ENCODE measurements at places on chromosomes 6 and 20. TPM values are rescaled to one million over a fixed set of nuclear protein-coding genes. Genes with fewer than 3 reads are reported as not detected.
A peak's percentile ranks its signal among the peaks of the same experiment; 100 is the strongest.

SGK1 gene
- total RNA-seq, result 20.8 TPM

DNA sequence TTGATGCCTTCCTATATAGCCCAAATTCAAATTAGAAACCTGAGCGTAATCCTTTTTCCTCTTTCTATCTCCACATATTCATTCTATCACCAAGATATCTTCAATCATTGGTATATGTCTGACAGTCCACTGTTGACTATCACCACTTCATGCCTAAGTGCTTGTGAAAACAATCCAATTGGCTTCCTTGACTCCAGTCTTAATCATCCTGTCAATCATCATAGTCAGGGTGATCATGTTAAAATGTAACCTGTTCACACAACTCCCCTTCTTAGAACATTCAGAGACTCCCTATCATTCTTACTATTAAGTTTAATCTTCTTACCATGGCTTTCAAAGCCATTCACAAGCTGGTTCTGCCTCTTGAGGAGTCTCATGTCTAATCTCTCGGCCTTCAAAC lies 616.7 kb downstream of the PHF3 start:
- no peaks in the 10 kb centered on the region for H3K36me3 ChIP-seq
- no peaks in the 10 kb centered on the region for H3K27me3 ChIP-seq
- DNase-seq, result no peak
- peaks cover 6% of the 10 kb centered on the region for H3K4me1 ChIP-seq
- no peak overlapping the region for H3K4me3 ChIP-seq

GRCh38 chr6:27297857-27298730 lies 14.0 kb downstream of the POM121L2 start:
- H3K27ac ChIP-seq, result no peak overlapping the region
- no peaks in the 10 kb centered on the region for H3K27me3 ChIP-seq
- H3K4me1 ChIP-seq, result peaks cover 28% of the 10 kb centered on the region
- H3K36me3 ChIP-seq, result peaks cover 15% of the 10 kb centered on the region
- peak; percentile 59 for DNase-seq

- H3K4me1 ChIP-seq, result no peaks in the 10 kb centered on the region
- H3K4me3 ChIP-seq, result no peak overlapping the region
- H3K27me3 ChIP-seq, result peaks cover 46% of the 10 kb centered on the region
- no peak overlapping the region for H3K27ac ChIP-seq
- no peaks in the 10 kb centered on the region for H3K36me3 ChIP-seq
These were observed 52.2 kb upstream of the UNC93A start for GRCh38 chr6:167238694-167239467.

GRCh38 chr20:1382670-1383069 lies 10.2 kb downstream of the FKBP1A start:
- peaks cover 52% of the 10 kb centered on the region for H3K4me1 ChIP-seq
- H3K27me3 ChIP-seq, result no peaks in the 10 kb centered on the region
- DNase-seq, result no peak
- no peak overlapping the region for H3K4me3 ChIP-seq
- no peak overlapping the region for H3K27ac ChIP-seq

DNA sequence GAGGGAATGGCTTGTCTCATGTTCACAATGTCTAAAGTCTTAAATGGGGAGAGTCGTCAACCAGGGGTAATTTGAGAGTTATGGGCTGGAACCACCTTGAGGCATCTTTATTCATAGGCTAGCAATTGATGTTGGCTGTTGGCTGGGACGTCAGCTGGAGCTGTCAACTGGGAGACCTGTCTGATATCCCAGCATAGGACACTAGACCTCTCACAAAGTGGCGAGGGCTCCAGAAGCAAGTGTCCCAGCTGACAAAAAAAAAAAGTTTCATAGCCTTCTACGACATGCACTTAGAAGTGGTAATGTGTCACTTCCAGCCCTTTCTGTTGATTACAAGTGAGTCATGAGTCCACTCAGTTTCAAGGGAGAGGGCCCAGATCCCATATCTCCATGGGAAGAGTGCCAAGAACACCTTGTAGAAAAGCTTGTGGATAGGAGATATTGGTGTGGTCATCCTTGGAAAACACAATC lies 278.0 kb downstream of the ESR1 start:
- no peaks in the 10 kb centered on the region for H3K27me3 ChIP-seq
- peak; percentile 64 for DNase-seq
- peaks cover 9% of the 10 kb centered on the region for H3K4me1 ChIP-seq
- no peak overlapping the region for H3K27ac ChIP-seq
- no peaks in the 10 kb centered on the region for H3K36me3 ChIP-seq
- H3K4me3 ChIP-seq, result no peak overlapping the region

DDO gene
- not detected for total RNA-seq

UNC93A gene
- not detected for total RNA-seq

- no peaks in the 10 kb centered on the region for H3K4me1 ChIP-seq
- DNase-seq, result no peak
These were observed 73.2 kb downstream of the VGLL2 start for GRCh38 chr6:117338567-117338966.

DNA sequence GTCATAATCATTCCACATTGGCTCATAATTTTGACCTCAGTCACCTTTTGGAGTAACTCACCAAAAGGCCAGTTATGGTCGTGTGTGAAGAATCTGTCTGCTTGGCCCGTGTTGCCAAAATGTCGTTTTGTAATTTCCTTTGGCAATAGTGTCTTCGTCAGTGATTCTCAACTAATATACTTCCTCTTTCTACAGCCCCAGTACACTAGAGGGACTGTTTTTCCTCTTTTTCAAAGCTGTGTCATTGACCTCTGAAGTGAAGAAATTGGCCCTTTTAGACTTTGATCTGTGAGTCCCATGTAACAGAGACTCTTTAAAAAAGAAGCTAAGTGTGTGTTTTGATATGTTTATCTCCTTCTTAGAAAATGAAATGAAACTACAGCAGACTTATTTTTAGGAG lies 5.2 kb downstream of the FOXO3 start:
- peak overlapping the region; percentile 83 for H3K27ac ChIP-seq
- H3K4me3 ChIP-seq, result peak overlapping the region; percentile 90
- DNase-seq, result peak; percentile 92
- H3K36me3 ChIP-seq, result peaks cover 90% of the 10 kb centered on the region
- peaks cover 29% of the 10 kb centered on the region for H3K4me1 ChIP-seq

GRCh38 chr6:121868206-121868605 lies 432.8 kb downstream of the GJA1 start:
- H3K4me1 ChIP-seq, result no peaks in the 10 kb centered on the region
- no peak overlapping the region for H3K4me3 ChIP-seq
- H3K36me3 ChIP-seq, result no peaks in the 10 kb centered on the region
- H3K27ac ChIP-seq, result no peak overlapping the region

GRCh38 chr6:107594736-107595135 lies 104.8 kb downstream of the SOBP start:
- no peak overlapping the region for H3K27ac ChIP-seq
- H3K36me3 ChIP-seq, result peaks cover 5% of the 10 kb centered on the region
- no peak overlapping the region for H3K4me3 ChIP-seq
- no peak for DNase-seq

GRCh38 chr6:92364948-92365541 lies 1054.3 kb downstream of the EPHA7 start:
- no peak for DNase-seq
- H3K36me3 ChIP-seq, result no peaks in the 10 kb centered on the region
- peaks cover 39% of the 10 kb centered on the region for H3K27me3 ChIP-seq
- H3K4me1 ChIP-seq, result no peaks in the 10 kb centered on the region

DNA sequence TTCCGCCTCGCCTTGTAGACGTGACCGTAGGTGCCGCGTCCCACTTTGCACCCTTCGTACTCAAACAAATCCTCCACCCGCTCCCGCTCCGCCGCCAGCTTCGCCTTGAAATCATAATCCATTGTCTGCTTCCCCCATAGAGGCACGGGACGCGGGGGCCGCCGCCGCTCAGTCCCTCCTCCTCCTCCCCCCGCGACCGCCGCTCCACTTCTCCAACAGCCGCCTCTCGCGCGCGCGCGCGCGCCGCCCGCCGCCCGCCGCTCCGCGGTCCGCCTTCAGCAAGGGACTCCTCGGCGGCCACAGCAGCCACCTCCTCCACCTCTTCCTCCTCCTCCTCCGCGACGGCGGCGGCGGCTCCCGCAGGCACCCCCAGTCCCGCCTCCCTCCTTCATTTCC lies 256 bp downstream of the CDK19 start:
- H3K27me3 ChIP-seq, result no peaks in the 10 kb centered on the region
- peak overlapping the region; percentile 95 for H3K27ac ChIP-seq
- peak overlapping the region; percentile 98 for H3K4me3 ChIP-seq
- peaks cover 11% of the 10 kb centered on the region for H3K4me1 ChIP-seq
- DNase-seq, result no peak
- H3K36me3 ChIP-seq, result no peaks in the 10 kb centered on the region

GRCh38 chr20:55103188-55103587 lies 627.8 kb downstream of the DOK5 start:
- no peaks in the 10 kb centered on the region for H3K36me3 ChIP-seq
- no peak overlapping the region for H3K27ac ChIP-seq
- H3K4me1 ChIP-seq, result no peaks in the 10 kb centered on the region
- no peaks in the 10 kb centered on the region for H3K27me3 ChIP-seq
- no peak overlapping the region for H3K4me3 ChIP-seq
- DNase-seq, result no peak

DNA sequence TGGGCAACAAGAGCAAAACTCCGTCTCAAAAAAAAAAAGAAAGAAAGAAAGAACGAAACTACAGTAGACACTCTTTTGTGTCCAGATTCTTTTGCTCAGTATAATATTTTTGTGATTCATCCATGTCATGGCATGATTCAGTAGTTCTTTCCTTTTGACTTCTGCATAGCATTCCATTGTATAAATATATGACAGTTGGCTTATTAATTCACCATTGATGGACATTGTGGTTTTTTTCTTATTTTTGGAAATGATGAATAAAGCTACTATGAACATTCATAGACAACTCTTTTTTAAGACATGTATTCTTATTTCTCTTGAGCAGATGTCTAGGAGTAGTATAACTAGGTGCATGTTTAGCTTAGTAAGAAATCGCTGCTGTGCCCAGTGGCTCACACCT lies 10.3 kb upstream of the IER3 start:
- H3K4me3 ChIP-seq, result no peak overlapping the region
- no peaks in the 10 kb centered on the region for H3K27me3 ChIP-seq
- DNase-seq, result no peak
- H3K4me1 ChIP-seq, result peaks cover 35% of the 10 kb centered on the region

GRCh38 chr20:12963416-12963815 lies 45.4 kb upstream of the SPTLC3 start:
- H3K27me3 ChIP-seq, result no peaks in the 10 kb centered on the region
- H3K4me1 ChIP-seq, result no peaks in the 10 kb centered on the region
- H3K4me3 ChIP-seq, result no peak overlapping the region
- DNase-seq, result no peak
- H3K27ac ChIP-seq, result no peak overlapping the region

GRCh38 chr6:28988536-28989311 lies 16.4 kb downstream of the ZNF311 start:
- no peak overlapping the region for H3K27ac ChIP-seq
- H3K4me3 ChIP-seq, result peak overlapping the region; percentile 47
- H3K36me3 ChIP-seq, result peaks cover 17% of the 10 kb centered on the region
- H3K27me3 ChIP-seq, result no peaks in the 10 kb centered on the region
- peaks cover 6% of the 10 kb centered on the region for H3K4me1 ChIP-seq

DNA sequence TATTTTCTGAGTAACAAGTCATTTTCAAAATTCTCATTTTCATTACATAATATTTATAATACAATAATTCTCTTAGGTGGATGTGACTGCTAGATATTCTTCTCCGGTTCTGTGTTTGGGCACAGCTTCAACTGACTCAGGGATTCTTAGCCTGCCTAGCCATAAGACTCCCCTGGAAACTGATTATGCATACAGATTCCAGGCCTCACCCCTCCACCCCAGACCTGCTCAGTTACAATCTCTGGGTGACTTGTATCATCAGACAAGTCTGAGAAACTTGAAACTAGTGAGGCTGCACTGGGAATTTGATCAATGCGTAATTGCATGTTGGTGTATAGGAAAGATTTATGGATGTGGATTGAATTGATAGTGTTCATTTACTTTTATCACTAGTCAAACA lies 25.4 kb downstream of the FLRT3 start:
- no peaks in the 10 kb centered on the region for H3K4me1 ChIP-seq
- no peaks in the 10 kb centered on the region for H3K27me3 ChIP-seq
- H3K27ac ChIP-seq, result no peak overlapping the region
- no peaks in the 10 kb centered on the region for H3K36me3 ChIP-seq
- no peak overlapping the region for H3K4me3 ChIP-seq

LHFPL5 gene
- total RNA-seq, result not detected

DNA sequence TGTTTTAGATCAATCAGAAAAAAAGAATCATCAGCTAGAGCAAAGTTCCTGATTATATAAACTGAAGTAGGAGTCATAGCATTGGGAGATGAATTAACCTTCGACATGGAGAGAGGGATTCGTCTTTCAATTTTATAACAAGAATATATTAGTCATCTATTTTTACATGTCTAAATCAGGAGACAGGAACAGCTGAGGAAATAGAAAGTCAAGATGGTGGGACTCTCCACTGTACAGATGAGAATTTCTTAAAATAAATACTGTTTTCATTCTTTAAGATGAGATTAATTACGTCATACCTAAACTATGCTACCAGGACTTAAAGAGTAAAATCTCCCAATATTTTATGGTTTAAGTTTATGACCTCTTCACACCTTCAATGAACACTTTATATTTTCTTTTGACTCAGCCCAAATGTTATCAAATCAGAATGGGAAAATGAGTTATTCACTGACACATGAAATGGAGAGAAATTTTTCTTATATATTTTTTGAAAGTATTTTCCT lies 1137.7 kb downstream of the EPHA7 start:
- H3K27me3 ChIP-seq, result peaks cover 12% of the 10 kb centered on the region
- no peaks in the 10 kb centered on the region for H3K36me3 ChIP-seq
- DNase-seq, result no peak

LPA gene
- not detected for total RNA-seq

GRCh38 chr6:48024956-48025355 lies 86.0 kb downstream of the PTCHD4 start:
- no peak overlapping the region for H3K4me3 ChIP-seq
- H3K27ac ChIP-seq, result no peak overlapping the region
- DNase-seq, result no peak
- no peaks in the 10 kb centered on the region for H3K27me3 ChIP-seq

- no peaks in the 10 kb centered on the region for H3K4me1 ChIP-seq
- no peak overlapping the region for H3K27ac ChIP-seq
- peaks cover 11% of the 10 kb centered on the region for H3K27me3 ChIP-seq
- no peaks in the 10 kb centered on the region for H3K36me3 ChIP-seq
- DNase-seq, result no peak
- no peak overlapping the region for H3K4me3 ChIP-seq
These were observed 61.1 kb upstream of the GATA5 start for GRCh38 chr20:62536871-62537401.

GRCh38 chr6:24959319-24959718 lies 23.6 kb upstream of the RIPOR2 start:
- no peak overlapping the region for H3K4me3 ChIP-seq
- H3K36me3 ChIP-seq, result peaks cover 6% of the 10 kb centered on the region
- no peak for DNase-seq
- H3K4me1 ChIP-seq, result peaks cover 5% of the 10 kb centered on the region
- no peak overlapping the region for H3K27ac ChIP-seq

GRCh38 chr6:116280933-116281316 lies 1.2 kb upstream of the TSPYL1 start:
- H3K4me3 ChIP-seq, result peak overlapping the region; percentile 86
- H3K27me3 ChIP-seq, result no peaks in the 10 kb centered on the region
- peak overlapping the region; percentile 85 for H3K27ac ChIP-seq
- peaks cover 33% of the 10 kb centered on the region for H3K36me3 ChIP-seq
- no peak for DNase-seq

GRCh38 chr6:32189742-32190053 lies 304 bp downstream of the PBX2 start:
- H3K27me3 ChIP-seq, result no peaks in the 10 kb centered on the region
- peaks cover 33% of the 10 kb centered on the region for H3K36me3 ChIP-seq
- peaks cover 28% of the 10 kb centered on the region for H3K4me1 ChIP-seq
